ENCODE measurements at places on chromosomes 2 and 18. TPM values are rescaled to one million over a fixed set of nuclear protein-coding genes. Genes with fewer than 3 reads are reported as not detected.

DNA sequence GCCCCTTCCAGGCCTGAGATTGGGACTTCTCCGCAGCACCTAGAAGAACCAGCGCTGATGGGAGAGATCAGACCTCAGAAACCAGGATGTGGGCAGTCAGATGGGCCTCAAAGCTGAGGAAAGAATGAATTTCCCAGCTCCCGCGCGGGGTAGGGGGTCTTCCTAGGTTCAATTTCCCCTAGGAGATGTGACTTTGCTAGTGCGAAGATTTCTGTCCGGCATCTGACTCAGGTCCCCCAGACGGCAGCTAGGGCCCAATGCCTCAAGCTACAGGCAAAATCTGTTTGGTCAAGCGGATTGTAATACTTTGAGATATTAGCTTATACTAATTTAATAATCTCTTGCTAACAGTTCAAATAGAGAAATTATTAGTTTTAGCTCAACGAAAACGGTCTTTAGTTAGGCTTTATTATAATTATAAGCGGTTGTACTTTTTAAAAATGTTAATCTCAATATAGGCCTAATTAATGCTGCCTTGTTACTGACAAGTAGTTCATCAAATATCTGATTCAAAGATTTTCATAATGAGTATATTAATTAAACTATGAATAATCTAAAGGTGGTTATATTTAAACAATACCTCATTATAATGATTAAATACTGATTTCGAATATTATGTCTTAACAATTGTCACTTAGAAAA lies 5.8 kb downstream of the DLX1 start:
- peaks cover 5% of the 10 kb centered on the region for H3K4me1 ChIP-seq
- no peak overlapping the region for H3K4me3 ChIP-seq
- H3K27me3 ChIP-seq = no peaks in the 10 kb centered on the region
- DNase-seq = no peak

The GALNT14 gene
- polyA plus RNA-seq = not detected

The ITGB6 gene
- polyA plus RNA-seq = not detected

DNA sequence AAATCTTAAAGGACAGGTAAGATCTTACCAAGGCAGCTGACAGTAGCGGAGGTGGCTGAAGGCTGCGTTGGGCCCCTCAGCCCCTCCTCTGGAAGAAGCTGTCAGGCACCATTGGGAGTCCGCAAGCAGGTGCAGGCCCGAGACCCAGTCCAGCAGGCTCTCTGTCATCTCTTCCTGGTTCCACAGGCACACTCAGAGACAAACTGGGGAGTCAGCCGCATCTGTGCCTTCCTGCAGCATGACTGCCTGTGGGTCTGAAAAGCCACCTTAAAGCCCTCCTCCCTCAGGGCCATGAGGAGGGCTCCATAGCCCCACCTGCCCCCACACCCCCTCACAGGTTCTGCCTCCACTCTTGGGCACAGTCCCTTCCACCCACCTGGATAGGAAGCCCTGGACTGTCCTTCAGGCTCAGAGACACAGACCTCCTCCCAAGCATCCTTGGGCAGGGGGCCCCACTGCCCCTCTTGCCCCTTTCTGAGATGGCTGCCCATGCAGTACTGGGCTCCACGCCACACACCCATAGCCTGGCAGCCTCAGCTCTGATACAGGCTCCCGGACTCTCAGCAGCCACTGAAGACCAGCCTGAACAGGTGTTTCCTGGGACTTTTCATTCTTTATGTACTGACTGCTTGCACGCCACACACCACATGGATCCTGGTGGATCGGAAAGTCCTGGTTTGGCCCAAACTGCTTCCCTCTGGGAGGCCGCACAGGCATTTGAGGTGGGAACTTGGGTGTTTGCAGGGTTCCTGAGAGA lies 239.8 kb downstream of the SEPTIN10 start:
- H3K27me3 ChIP-seq = peaks cover 75% of the 10 kb centered on the region
- no peaks in the 10 kb centered on the region for H3K36me3 ChIP-seq
- no peak overlapping the region for H3K27ac ChIP-seq
- no peaks in the 10 kb centered on the region for H3K4me1 ChIP-seq
- H3K4me3 ChIP-seq = no peak overlapping the region

The NETO1 gene
- not detected for polyA plus RNA-seq

The ASIC4 gene
- 19.0 TPM for polyA plus RNA-seq

- no peaks in the 10 kb centered on the region for H3K27me3 ChIP-seq
- H3K36me3 ChIP-seq = peaks cover 20% of the 10 kb centered on the region
- H3K27ac ChIP-seq = no peak overlapping the region
- peak overlapping the region; percentile 76 for H3K4me3 ChIP-seq
- H3K4me1 ChIP-seq = peaks cover 14% of the 10 kb centered on the region
Measured at GRCh38 chr2:169693360-169693759, 845 bp downstream of the CFAP210 start.

The DCDC2C gene
- not detected for polyA plus RNA-seq

The SLC5A7 gene
- polyA plus RNA-seq = not detected

GRCh38 chr2:61125798-61126197 lies 36.2 kb upstream of the C2orf74 start:
- H3K4me1 ChIP-seq = no peaks in the 10 kb centered on the region
- no peak overlapping the region for H3K27ac ChIP-seq
- H3K4me3 ChIP-seq = no peak overlapping the region
- no peaks in the 10 kb centered on the region for H3K27me3 ChIP-seq
- no peaks in the 10 kb centered on the region for H3K36me3 ChIP-seq

DNA sequence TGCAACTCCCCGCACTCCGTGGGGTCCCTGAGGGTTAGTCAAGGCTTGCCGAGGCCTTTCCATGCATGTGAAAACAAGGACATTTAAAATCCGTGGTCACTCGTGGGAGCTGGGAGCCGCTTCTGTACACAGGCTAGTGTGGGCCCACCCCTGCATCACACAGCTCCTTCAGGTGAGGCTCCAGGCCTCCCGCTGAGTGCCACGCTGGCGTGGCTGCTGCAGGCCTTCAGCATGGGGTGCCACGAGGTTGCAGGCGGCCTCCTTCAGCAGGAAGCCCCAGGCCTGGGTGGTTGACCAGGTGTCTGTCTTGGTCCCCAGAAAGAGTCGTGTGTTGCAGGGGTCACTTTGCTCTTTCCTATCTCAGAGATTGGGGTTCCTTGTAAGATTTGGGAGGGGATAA lies 6.6 kb downstream of the KLHL30 start:
- H3K4me1 ChIP-seq = no peaks in the 10 kb centered on the region
- no peak overlapping the region for H3K4me3 ChIP-seq
- no peak for DNase-seq
- H3K27ac ChIP-seq = no peak overlapping the region
- peaks cover 5% of the 10 kb centered on the region for H3K27me3 ChIP-seq

The SDC1 gene
- polyA plus RNA-seq = 1.1 TPM

DNA sequence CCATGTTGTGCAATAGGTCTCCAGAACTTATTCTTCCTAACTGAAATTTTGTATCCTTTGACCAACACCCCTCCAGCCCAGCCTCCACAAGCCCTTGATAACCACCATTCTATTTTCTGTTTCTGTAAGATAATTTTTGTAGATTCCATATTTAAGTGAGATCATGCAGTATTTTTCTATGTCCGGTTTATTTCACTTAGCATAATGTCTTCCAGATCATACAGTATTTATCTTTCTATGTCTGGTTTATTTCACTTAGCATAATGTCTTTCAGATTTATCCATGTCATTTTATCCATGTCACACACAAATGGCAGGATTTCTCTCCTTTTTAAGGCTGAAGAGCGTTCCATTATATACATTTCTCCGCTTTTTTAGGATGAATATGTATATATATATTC lies 24.4 kb upstream of the ONECUT2 start:
- no peaks in the 10 kb centered on the region for H3K4me1 ChIP-seq
- DNase-seq = no peak
- H3K27ac ChIP-seq = no peak overlapping the region
- no peak overlapping the region for H3K4me3 ChIP-seq
- H3K36me3 ChIP-seq = no peaks in the 10 kb centered on the region

GRCh38 chr2:109690822-109691541 lies 76.8 kb downstream of the SOWAHC start:
- H3K27me3 ChIP-seq = no peaks in the 10 kb centered on the region
- H3K36me3 ChIP-seq = no peaks in the 10 kb centered on the region
- H3K27ac ChIP-seq = no peak overlapping the region
- DNase-seq = no peak

- H3K4me3 ChIP-seq = no peak overlapping the region
- no peak overlapping the region for H3K27ac ChIP-seq
- H3K4me1 ChIP-seq = no peaks in the 10 kb centered on the region
Measured at GRCh38 chr2:75833386-75833785, 122.7 kb upstream of the GCFC2 start.

The C2orf66 gene
- polyA plus RNA-seq = not detected

DNA sequence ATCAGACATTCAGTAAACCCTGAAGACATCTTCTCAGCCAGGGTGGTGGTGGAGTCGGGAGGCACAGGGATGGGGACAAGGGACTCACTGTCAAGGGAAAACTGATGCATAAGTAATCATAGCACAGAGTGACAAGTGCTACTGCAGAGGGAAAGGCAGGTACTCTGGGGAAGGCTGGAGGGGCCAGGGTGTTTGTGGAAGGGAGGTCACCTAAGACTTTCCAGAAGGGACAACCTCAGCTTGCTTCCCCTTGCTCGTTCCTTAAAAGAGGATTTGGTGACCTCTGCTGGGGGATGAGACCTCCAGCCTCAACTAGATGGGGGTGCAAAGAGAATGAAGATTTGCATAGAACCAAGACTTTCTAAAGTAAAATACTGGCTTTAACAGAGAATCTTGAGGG lies 99.5 kb downstream of the SLC4A3 start:
- H3K36me3 ChIP-seq = no peaks in the 10 kb centered on the region
- H3K4me1 ChIP-seq = no peaks in the 10 kb centered on the region
- no peaks in the 10 kb centered on the region for H3K27me3 ChIP-seq
- no peak overlapping the region for H3K4me3 ChIP-seq

GRCh38 chr18:2360861-2361260 lies 210.4 kb downstream of the METTL4 start:
- H3K27me3 ChIP-seq = no peaks in the 10 kb centered on the region
- no peak for DNase-seq
- no peak overlapping the region for H3K4me3 ChIP-seq
- no peak overlapping the region for H3K27ac ChIP-seq
- no peaks in the 10 kb centered on the region for H3K4me1 ChIP-seq

DNA sequence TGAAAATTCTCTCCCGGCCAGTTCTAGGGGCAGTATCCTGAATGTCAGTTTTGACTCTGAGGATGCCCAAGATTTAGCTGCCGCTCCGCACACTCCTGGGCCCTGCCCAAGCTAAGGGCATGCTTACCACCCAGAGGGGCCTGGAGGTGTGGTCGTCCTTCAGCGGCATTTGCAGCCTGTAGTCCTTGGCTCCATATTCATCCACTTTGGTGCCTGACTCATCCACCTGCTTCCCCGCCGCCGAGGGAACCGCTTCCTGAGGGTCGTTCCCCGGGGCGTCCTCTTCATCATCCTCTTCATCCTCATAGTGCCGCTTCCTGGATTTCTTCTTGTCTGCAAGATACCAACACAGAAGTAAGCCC lies 577 bp downstream of the ERCC3 start:
- H3K4me1 ChIP-seq = peaks cover 8% of the 10 kb centered on the region
- DNase-seq = peak; percentile 25
- peak overlapping the region; percentile 98 for H3K4me3 ChIP-seq
- no peaks in the 10 kb centered on the region for H3K27me3 ChIP-seq
- peak overlapping the region; percentile 79 for H3K27ac ChIP-seq

All from K562 (cell line).